ENCODE measurements at places on chromosomes 11 and 22.

DNA sequence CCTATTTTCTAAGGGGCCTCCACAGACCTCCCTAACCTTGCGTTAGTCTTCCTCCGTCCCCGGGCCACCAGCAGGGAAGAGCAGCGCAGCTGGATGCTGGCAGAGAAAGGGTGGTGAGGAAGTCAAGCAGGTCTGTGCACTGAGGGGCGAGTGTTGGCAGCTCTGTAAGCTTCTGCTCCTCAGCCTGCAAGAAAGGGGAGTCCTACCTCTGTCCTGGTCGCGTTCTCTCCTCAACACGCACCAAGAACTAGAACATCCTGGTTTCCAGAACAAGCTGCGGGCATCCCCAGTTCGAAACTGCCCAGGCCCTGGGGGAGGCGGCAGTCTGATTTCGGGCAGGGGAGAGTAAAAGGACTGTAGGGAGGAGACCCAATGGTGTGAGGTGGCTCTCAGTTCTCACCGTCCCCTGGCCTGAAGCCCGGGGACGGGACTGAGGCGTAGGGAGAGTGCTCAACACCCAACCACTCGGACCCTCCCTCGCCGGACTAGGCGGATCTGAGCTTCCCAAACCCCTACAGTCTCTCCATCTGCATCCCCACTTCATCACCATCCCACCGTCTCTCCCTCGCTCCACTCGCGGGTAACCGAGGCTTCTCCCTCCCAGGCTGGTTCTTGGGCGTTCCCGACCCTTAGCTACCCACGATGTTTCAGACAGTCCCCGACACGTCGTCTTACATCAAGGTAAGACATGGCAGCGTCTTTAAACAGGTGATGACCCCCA lies 7.7 kb upstream of the FLI1 start:
- no peak for DNase-seq

DNA sequence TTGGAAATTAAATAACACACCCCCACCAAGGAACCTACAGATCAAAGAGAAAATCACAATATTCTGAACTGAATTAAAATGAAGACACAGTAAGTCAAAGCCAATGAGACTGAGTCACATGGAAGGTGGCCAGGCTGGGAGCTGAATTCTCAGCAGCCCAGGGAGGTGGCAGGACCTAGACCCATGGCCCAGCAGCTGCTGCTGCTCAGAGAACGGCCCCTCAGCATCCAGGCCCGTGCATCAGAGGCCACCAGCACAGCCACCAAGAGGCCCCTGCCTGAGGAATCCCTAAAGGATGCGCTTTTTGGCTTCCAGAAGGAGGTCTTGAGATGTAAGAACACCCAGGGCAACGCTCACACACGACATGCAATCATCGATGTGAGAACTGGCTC lies 35.0 kb downstream of the TBX1 start:
- no peak for DNase-seq

DNA sequence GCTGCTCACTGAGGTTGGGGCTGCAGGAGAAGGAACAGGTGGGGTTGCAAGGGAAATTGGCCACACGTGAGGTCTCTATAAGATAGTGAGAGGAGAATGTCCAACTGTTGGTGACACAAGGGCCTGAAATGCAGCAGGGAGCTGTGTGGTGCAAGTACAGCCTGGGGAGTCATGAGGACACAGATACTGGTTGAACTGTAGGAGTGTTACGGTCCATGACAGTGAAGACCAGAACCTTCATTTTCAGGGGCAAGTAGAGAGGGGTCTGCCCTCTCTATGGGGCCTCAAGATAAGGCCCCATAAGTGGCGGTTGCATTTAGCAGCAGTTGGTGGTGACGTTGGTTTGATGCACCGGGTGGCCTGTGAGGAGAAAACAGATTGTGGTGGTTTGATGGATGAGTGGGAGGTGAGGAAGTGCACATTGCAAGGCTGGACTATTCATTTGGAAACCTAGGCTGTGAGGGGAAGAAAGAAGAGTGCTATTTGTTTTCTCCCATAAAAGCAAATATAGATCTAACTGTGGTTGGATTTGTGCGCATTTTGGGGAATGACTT lies 39.4 kb downstream of the MICAL2 start:
- DNase-seq = peak; percentile 1

GRCh38 chr11:66080055-66080817 lies 10.2 kb downstream of the PACS1 start:
- DNase-seq = peak; percentile 54

DNA sequence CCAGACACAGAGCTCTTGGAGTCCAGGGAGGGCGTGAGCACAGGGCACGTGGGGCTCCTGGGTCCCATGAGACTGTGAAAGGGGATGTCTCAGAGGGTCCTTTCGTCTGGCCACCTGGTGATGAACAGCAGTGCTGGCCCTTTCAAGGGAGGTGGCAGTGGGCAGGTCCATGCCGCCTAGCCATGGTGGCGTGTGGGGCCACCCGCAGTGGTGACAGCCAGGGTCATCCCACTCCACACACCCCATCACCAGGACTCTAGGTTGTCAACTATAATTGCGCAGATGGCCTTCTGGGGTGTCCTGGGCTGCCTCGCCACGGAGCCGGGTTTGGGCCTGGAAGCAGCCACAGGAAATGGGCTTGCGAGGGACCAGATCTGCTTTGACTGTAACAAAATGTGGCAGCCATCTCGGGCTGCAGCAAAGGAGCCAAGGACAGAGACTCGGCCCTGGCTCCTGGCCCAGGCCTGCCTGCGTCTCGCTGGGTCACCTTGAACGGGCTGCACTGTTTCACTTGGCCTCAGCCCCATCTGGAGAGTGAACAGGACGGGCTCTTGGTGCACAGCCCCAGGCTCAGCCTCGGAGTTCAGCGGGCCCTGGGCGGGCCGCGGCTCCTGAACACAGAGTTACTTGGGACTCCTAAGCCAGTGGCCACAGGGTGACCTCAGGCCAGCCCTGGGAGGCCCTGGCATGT lies 1350.5 kb downstream of the BRD1 start:
- no peak for DNase-seq

DNA sequence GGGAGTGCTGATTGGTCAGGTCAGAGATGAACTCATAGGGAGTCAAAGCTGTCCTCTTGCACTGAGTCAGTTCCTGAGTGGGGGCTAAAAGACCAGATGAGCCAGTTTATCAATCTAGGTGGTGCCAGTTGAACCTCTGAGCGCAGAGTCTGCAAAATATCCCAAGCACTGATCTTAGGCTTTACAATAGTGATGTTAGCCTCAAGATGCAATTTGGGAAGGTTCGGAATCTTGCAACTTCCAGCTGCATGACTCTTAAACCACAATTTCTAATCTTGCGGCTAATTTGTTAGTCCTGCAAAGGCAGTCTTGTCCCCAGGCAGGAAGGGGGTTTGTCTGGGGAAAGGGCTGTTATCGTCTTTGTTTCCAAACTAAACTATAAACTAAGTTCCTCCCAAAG lies 92.3 kb upstream of the PARVA start:
- no peak for DNase-seq

- no peak for DNase-seq
These were observed 10.8 kb downstream of the ETS1 start for GRCh38 chr11:128576555-128576954.

- DNase-seq = no peak
These were observed 81.0 kb downstream of the ETS1 start for GRCh38 chr11:128506356-128506755.

DNA sequence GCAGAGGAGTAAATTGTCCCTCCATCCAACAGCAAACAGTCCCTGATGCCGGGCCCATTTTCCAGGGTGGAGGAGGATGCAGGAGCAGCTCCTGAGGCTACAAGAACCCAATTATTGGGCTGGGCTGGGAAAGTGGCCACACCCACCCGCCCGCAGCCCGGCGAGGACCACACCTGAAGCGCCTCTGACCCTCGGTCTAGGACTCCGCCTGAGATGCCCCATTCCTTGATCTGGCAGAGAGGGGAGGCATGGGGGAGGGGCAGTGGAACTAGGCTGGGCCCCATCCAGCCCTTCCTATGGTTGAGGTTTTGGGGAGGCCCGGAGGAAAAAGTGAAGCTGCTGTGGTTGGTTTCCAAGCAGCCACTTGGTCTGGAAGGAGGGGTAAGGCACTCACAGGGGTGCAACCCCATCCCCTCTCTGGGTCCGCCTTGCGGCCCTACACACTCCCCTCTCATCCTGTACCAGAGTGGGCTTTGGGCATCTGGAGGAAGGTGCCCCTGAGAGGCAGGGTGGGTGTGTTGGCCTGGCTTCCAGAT lies 2.4 kb upstream of the LGALS1 start:
- DNase-seq = peak; percentile 49

DNA sequence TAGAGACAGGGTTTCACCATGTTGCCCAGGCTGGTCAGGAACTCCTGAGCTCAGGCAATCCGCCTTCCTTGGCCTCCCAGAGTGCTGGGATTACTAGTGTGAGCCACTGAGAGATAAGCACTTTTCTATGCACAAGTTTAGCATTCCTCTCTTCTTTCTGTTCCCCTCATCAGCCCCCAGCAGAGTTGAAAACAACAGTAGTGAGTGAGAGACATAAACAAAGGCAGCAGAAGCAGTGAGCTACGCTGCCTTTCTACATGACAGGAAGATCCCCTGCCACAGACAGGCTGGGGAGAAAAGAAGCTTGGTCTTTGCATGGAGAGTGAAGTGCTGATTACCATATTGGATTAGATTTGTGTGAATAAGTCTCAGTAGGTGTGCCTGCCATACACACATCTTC lies 392.0 kb upstream of the KIRREL3 start:
- DNase-seq = no peak

- DNase-seq = peak; percentile 43
These were observed 27.8 kb upstream of the ZNRF3 start for GRCh38 chr22:28855355-28856094.

DNA sequence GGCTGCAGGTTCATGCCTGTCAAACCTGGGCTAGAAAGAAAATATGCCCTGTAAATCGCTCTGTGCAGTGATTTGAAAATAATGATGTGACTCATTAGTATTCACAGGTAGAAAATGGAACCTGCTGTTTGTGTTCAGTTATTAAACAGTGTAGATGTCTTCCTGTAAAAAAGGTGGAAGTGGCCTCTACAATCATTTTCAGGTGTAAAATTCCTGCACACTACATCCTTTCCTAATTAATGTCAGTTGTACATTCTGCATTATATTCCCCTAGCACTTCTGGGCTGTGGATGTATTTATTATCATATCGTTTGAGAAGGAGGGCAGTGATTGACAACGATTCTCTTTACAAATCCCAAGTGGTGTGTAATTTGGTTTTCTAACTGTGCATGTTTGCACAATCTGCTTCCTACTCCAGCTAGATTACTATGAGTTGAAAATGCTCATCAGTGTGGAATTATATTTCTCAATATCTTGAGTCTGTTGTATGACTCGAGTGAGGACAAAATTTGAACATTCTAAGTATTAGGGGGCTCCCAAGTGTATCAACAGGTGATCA lies 454.0 kb upstream of the DDI1 start:
- DNase-seq = no peak

GRCh38 chr11:46367244-46367915 lies 14.1 kb upstream of the MDK start:
- DNase-seq = peak; percentile 72

Measured in transverse colon (tissue), 4 donors.